H4 (cell line): ENCODE measurements at places on chromosomes 2 and 18. TPM values are rescaled to one million over a fixed set of nuclear protein-coding genes. Genes with fewer than 3 reads are reported as not detected.

Gene DPYSL5
- total RNA-seq = 4.5 and 5.0 TPM in 2 replicates

Gene KCTD1
- 11.8 and 13.8 TPM in 2 replicates for total RNA-seq

DNA sequence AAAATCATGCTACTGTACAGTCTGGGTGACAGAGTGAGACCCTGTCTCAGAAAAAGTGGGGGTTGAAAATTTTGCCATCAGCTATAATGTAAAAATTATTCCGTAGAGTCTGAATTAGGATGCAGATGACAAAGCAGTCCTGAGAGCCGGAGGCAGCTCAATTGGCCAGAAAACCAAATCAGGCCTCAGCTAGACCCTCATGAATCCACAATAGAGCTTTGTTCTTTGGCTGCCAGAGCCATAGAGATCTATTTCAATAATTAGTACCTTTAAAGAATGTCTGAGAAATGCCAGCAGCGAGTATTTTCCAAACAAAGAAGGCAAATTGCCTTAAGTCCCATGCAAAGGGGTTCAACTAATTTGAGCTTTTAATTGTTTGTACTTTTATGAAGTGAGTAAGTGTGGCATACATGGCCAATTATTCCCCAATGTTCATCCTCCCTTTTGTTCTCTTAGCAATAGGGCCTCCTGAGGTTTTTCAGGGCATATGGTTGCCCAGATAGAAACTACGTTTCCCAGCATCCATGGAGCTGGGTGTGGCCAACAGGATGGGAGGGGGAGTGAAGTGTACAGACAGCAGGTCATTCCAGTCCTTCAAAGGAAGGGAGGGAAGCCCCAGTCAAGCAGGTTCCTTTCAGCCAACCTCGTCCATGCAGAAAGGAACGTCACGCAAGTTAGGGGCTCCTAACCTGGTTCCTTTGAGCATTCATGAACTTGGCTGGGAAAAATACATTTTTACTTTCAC is 211.3 kb upstream of the APCDD1 start:
- DNase-seq = no peak

- DNase-seq = no peak
Measured at GRCh38 chr2:239619369-239619768, 218.5 kb upstream of the HDAC4 start.

DNA sequence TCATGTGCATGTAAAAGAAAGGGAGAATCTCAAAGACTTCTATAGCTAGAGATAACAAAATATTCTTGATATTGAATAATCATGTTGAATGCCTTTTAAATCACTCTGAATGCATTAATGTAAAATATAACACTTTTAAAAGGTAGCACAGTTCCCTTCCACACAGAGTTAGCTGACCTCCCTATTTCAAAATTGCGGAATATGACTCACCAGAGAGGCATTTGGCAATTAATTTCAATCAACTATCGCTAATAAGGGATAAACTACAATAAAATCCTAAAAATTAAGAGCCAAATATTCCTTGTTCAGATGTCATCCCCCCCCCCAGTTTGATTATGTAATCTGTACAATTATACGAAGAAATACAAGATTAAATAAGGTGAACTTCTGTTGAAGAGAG is 29.3 kb downstream of the ZC3H15 start:
- no peak for DNase-seq

- no peak for DNase-seq
Measured at GRCh38 chr2:216299588-216299987, 72.7 kb downstream of the MARCHF4 start.

- DNase-seq = no peak
Measured at GRCh38 chr2:31889044-31889443, 121.8 kb downstream of the MEMO1 start.

DNA sequence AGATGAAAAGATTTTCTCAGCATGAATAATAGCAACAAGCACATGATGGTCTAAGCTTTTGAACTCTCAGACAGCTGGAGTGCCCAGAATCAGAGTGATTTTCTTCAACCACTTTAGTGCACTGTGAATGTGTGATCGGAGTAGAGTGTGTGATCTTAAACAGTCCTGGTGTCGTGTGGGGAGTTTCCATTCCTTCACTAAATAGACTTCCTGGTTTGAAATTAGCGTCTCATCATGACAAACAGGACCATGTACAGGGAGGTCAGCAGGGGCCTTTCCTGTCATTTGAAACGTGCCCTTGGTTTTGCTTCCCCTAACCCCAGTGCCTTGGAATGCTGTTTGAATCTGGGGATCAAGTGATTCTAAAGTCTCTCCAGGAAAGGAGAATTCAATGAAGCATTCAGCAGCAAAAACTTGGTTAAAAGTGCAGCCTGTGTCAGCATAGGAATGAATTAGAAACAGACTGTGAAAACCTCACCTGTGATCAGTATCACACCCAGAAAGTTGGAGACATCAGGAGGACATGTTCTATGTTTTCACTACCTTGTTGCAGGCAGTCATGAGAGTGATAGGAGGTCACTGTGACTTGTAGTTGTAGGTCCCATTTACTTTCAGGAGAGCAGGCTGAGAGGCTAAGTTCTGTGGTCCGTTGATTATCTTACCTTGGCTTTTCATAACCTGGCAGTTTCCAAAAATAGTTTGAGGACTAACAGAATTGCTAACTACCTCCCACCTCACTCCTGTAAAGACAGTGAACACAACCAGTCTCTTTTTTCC is 400.3 kb downstream of the MTX2 start:
- no peak for DNase-seq

- no peak for DNase-seq
Measured at GRCh38 chr2:11385847-11386246, 41.4 kb upstream of the ROCK2 start.

GRCh38 chr2:110838657-110839384 is 106.4 kb downstream of the ACOXL start:
- DNase-seq = no peak
